SHP77 treated with DMSO at 0.1 percent for 48 hours (cell line): ENCODE measurements at places on chromosomes 1 and 21.

DNA sequence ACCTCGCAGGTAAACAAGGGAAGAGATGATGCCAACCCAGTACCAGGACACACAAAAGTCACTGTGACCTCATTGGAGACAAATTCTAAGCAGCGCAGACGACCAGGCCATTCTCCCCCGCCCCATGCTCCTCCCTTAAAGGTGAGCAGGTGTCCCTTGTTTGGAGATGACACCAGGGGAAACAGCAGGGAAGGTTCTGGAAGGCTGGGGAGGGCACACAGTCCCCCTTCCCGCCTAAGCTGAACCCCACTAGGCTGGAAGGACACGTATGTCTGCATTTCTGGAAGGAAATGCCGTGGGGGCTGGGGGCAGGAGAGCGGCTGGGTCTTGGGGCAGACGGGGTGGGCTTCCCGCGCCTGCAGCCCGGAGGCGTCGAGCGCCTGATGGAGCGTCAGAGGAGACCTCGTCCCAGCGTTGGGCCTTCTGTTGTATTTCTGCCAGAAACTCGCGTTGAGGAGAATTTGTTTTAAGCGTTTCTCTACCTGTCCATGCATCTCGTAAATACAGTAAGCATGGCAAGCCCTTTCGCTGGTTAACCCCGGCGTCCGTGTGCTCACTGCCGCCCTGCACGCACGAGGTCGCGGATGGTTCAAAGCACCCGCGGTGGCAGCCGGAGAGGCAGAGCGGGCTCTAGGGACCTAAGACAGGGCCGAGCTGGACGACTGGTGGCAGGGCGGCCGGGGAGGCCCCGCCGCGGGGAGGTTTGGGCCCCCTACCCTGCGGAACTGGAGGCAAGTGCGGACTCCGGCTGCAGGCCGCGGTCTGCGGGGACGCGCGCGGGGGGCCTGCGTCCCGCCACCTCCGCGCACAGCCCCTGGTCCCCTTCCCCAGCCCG, 1.2 kb upstream of the LHX4 start:
- DNase-seq, result no peak

DNA sequence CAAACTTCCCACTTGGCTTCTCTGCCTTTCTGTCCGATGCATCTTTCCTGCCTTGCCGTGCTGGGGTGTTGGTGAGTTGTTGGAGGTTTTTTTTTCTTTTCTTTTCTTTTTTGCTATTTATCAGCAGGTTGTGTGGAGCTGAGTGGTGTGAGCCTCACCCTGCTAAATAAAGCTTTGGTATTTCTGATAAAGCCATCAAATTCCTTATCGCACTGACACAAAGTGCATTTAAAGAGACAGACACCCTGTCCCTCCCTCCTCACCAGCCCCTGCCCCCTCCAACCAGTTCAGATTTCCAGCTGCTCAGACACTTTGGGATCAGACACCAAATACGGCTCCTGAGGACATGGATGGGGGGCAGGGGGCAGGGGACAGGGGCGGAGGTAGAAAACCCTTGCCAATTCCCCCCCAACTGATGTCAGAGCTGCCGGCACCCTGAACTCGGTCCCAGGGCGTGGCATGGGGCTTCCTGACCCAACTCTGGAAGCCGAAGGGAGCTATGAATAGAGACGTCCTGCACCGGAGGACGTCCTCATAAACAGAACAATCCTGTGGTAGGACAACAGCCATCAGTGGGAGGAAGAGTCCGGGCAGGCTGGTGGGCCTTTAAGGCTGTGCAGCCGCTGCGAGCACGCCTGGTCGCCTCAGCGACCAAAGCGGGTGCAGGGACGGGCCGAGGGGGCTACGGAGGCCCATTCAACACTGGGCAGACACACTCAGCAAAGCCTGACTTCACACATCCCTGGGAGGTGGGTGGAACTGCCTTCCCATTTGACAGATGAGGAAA, 79.0 kb downstream of the CASZ1 start:
- no peak for DNase-seq

- DNase-seq, result no peak
Observed at GRCh38 chr1:148289647-148290046, 137.6 kb upstream of the NBPF11 start.

DNA sequence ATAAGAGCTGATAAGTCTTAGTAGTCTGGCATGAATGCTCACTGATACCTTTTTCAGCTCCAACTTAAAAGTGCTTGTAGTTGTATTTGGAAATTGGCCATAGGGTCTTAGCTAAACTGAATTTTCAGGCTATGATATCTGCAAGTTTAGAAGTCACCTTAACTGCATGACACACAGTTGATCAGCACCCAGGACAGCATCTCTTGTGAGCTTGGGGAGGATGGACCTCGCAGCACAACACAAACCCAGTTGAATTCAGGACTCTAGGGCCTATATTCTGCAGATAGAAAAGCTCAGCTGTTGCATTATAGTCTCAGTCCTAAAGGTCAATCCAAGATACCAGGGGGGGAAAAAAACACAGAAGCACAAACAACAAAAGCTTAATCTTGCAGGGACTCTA, 394.3 kb downstream of the KCNH1 start:
- DNase-seq, result no peak

- no peak for DNase-seq
Observed at GRCh38 chr1:15684468-15685291, 560 bp downstream of the PLEKHM2 start.

DNA sequence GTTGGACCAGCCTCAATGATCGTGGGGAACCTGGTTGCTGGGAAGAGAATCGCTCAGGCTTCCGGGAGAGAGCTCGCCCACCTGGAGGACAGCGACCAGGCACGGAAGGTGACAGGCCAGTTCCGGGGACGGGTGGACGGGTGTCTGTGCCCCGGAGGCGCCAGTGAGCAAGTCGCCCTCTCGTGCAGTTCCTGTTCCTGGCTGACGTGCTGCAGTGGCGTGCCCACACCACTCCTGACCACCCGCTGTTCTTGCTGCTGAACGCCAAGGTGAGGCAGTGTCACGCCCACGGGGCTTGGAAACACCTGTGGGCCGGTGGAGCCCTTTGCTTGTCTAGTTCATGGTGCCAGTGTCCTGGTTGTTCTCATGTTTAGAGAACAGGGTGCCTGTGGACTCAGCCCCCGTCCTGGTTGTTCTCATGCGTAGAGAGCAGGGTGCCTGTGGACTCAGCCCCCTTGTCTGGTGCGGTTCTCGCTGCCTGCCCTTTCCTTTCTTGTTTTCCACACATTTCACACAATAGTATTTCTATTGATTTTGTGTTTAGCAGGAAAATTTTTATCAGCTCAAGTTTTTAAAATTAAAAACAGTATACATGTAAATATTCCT, 53.1 kb downstream of the S100B start:
- no peak for DNase-seq

DNA sequence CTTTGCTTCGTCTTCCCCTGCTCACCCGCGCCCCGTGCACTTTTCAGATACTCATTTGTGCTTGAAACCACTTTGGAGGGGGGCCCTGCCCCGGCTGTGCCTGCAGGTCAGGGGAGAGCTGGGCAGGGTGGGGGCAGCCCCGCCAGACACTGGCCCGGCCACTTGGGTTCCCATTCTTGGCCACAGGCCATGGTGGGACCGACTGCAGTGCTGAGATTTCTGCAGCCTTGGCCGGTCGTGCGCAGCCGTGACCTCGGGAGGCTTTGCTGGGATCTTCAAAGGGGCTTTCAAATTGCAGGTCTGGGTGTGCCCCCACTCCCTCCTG, 54.5 kb upstream of the TTC34 start:
- DNase-seq, result no peak
